ENCODE measurements at places on chromosomes 6 and 20.

- no peak for DNase-seq
These were observed 109.1 kb downstream of the TFAP2B start for GRCh38 chr6:50927800-50928199.

GRCh38 chr6:108321253-108321747 lies 26.4 kb downstream of the AFG1L start:
- no peak for DNase-seq

DNA sequence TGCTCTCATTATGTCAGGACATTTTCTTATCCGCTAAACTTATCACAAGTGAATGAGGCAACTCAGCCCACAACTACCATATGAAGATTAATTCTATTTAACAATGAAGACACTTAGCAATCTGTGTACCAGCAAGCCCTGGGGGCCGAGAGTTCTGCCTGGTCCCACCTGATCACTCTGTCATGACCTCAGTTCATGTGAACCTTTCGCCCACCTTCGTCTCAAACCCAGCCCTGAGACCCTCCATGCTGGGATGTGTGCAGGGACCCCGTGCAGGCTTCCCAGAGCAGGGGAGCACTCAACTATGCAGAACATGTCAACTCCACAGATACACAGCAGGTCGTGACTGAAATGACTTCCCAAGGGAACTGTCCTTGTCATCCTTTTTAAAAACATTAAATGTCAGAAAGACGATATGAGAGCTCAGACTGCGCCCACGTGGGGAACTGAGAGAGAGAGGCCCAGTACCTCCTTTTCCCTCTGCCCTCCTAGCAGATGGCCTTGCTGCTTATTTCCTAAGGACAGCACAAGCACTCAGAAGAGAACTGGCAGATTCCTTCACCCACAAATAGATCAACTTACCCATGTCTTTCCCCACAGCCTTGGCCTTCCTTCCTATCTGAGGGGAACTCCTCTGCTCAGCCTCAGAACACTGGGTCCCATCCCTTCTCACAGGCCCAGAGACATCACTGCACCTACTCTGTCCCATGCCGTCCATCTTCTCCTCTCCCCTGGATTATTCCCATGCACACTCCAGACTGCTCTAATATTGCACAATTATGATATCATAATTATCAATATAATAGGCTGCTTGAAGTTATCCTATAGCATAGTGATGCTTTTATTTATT lies 11.5 kb downstream of the ABHD12 start:
- DNase-seq = no peak

DNA sequence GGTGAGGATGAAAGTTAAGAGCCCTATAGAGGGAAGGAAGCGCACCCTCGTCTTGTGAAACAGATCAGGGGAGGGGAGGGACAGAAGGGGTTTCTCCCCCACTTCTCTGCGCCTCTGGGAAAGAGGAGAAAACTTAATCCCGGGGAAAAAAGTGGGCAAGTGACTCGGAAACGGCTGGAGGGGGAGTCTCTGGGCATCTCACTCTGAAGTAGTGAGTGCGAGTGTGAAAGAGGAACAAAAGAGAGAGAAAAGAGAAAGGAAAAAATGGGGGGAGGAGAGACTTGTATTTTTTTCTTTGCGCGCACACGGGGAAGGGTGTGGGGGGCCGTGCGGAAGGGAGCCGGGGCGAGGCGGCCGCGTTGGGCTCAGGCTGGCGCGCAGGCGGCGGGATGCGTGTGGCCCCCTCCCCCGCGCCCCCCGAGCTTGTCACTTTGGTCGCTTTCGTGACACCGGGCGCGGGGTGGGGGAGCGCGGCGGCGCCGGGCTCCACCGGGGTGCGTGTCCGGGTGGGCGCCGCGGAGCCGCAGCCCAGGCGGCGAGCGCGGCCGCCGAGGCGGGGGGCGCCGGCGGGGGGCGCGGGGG lies 454 bp downstream of the L3MBTL3 start:
- DNase-seq = peak; percentile 47

- no peak for DNase-seq
These were observed 103.5 kb upstream of the HS3ST5 start for GRCh38 chr6:114446342-114446741.

- no peak for DNase-seq
These were observed 519.1 kb upstream of the EYS start for GRCh38 chr6:66226109-66226508.

- DNase-seq = no peak
These were observed 98.5 kb downstream of the F13A1 start for GRCh38 chr6:6221787-6222535.

DNA sequence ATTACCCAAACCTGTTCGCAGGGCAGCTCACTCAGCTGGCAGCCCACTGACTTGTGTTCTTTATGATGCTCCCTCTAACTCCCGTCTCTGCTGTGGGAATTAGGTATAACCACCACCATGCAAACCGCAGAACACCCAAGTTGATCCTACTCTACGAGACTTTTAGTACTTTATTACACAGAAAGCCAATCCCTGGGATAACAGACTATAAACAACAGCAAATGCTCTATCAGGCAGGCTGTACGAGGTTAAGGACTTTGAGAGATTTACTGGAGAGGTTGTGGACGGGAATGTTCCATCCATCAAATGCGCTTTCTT lies 241.1 kb downstream of the FOXC1 start:
- DNase-seq = no peak

DNA sequence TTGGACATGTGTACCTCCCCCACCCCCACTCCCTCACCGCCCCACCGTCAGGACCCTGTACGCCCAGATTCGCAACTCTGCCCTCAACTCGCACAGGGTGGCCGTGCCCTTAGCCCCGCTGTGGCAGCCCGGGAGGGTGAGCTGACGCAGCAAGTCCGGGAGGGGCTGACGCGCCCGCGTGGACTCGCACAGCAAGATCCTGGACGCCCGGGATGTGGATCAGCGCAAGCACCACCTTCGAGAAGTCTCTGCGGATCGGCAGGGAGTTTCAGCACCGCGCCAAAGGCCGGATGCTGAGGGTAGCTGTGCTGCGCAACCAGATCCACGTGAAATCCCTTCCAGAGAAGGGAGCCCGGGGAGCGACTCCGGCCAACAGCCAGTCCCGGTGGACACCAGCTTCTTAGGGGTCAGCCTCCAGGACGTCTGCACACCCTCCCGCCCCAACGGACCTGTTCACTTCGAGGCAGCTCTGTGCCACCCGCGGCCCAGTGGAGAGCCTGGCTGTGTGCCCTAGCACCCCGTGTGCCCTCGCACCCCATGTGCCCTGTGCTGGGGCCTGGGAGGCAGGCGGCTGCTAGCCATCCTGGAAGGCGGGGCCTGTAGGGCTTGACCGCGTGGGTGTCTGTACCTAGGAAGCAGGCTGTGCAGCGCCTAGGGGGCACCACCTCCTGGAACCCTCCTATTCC lies 6.7 kb upstream of the GJA10 start:
- DNase-seq = peak; percentile 2

DNA sequence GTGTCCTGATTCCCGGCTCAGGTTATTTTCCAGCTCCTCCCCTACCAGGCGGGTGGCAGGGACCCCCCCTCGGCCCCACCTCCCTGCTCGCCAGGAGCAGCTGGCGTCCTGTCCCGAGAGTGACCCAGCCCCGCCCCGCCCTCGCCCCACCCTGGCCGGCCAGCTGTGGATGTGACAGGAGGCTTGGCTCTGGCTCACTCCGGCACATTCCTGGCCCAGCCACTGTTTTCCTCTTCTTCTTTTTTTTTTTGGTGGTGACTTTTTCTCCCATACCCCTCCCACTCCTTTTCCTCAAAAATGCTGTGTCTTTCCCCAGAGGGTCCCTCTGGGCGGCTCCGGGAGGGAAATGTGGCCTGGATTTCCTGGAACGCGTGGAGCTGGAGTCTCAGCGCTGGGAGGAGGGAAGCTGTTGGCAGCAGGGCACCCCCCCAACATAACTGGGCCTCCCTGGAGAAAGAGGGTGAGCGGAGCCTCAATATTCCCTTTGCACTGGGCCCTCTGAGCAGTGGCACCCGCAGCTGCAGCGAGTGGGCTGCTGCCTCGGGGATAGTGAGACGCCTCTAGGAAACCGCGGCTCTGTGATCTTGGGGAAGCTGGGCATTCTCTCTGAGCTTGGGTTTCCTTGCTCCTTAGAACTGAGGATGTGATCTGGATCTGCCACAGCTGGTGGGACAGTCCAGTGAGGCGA lies 28.3 kb upstream of the CSNK2A1 start:
- DNase-seq = no peak

GRCh38 chr20:43925215-43925614 lies 10.6 kb downstream of the TOX2 start:
- peak; percentile 31 for DNase-seq

DNA sequence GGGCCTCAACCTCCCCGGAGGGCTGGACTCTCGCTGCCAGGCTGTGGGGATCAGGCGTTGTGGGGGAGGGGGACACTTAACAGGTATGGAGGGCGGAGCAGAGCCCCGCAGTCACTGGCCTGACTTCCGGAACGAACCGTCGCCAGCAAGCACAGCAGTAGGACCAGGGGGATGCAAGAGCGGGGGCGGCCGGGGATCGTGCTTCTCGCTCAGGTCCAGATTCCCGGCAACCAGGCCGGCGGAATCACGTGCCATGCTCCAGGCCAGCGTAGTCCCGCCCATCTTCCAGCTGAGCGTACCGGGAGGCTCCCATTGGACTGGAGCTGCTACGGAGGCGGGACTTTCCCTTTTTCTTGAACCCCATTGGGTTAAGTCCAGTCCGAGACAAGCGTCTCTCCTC lies 10.0 kb upstream of the POU5F1 start:
- peak; percentile 81 for DNase-seq

GRCh38 chr6:4371207-4371921 lies 236.0 kb upstream of the ECI2 start:
- DNase-seq = peak; percentile 82

DNA sequence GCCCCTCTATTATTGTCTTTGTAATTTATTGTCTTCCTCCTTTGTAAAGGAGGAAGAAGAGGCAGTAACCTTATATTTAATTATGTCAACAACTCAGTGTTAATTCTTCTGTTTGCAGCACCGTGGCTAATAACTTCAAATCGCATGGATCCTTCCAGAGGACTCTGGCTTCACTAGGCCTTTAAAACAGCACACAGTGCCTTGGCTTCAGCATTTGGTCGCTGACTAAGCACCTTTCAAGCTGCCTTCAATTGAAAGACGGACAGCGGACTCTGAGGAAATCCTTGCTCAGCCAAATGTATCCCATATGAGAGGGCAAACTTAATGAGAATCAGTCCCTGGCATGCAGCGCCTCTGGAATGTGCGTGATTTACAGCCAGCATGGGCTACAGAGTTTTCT lies 64.2 kb downstream of the SGK1 start:
- DNase-seq = no peak

GRCh38 chr6:1870251-1870650 lies 260.5 kb downstream of the FOXC1 start:
- DNase-seq = no peak

GRCh38 chr20:25247000-25247517 lies 826 bp upstream of the PYGB start:
- peak; percentile 82 for DNase-seq

GRCh38 chr20:58028123-58028522 lies 200.3 kb downstream of the ANKRD60 start:
- DNase-seq = peak; percentile 9

GRCh38 chr6:56677559-56677958 lies 34.9 kb upstream of the DST start:
- peak; percentile 62 for DNase-seq

DNA sequence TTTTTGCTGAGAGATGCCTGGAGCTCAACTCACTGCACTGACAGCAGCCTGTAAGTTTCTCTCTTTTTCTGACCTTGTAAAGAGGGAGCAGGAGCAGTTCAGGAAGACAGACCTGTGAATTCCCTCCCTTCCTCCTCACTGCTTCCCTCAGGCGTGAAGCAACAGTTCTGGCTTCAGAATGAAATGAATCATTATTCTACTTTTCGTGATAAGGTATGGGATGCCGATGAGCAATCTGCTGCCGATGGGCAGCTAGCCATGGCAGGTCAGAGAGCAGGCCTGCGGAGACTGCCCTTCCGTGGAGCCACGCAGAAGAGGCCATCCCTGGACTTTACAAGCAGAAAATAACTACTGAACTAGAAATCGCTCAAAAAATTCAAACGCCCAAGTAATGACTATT lies 426.5 kb upstream of the RNF217 start:
- peak; percentile 0 for DNase-seq

GRCh38 chr6:169199625-169200335 lies 53.9 kb downstream of the THBS2 start:
- no peak for DNase-seq

DNA sequence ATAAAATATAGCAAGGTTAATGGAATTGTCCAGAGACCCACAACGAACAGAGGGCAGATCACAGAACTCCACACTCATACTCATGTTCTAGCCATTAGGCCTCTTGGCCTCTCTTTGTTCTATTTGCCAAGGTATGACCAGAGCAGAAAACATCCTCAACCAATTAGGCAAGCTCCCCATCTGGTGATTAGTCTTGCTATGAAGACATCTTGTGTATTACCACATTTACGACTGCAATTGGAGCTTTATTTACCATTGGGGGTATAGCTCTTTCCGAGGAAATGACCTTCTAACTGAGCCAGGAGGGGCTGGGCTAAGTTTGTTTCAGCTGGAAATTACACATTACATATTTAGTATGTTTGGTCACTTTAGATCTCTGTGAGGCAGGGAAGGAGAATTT lies 593.9 kb downstream of the CD109 start:
- DNase-seq = no peak

GRCh38 chr20:18698735-18699380 lies 111.0 kb downstream of the DTD1 start:
- no peak for DNase-seq

Measured in ELR (cell line).